AG08396 (cell line): ENCODE measurements at places on chromosomes 2 and 18.

GRCh38 chr2:148557844-148558436 is 86.6 kb upstream of the EPC2 start:
- no peak for DNase-seq

GRCh38 chr2:25363733-25364132 is 22.0 kb upstream of the DNMT3A start:
- no peak for DNase-seq

DNA sequence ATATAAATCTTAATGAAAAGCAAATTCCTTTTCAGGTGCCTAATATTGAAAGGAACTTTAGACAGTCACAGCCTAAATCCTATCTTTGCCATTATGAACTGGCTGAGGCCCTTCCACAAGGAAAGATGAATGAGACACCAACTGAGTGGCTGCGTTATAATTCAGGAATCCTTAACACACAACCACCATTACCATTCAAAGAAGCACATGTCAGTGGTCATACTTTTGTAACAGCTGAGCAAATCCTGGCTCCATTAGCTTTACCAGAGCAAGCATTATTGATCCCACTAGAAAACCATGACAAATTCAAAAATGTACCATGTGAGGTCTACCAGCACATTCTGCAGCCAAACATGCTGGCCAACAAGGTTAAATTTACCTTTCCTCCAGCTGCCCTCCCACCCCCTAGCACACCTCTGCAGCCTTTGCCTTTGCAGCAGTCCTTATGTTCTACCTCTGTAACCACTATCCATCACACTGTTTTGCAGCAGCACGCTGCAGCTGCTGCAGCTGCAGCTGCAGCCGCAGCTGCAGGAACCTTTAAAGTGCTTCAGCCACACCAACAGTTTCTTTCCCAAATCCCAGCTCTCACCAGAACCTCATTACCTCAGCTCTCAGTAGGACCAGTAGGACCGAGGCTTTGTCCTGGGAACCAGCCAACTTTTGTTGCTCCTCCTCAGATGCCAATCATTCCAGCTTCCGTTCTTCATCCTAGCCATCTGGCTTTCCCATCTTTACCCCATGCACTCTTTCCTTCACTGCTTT is 340.1 kb downstream of the ZNF804A start:
- no peak for DNase-seq

DNA sequence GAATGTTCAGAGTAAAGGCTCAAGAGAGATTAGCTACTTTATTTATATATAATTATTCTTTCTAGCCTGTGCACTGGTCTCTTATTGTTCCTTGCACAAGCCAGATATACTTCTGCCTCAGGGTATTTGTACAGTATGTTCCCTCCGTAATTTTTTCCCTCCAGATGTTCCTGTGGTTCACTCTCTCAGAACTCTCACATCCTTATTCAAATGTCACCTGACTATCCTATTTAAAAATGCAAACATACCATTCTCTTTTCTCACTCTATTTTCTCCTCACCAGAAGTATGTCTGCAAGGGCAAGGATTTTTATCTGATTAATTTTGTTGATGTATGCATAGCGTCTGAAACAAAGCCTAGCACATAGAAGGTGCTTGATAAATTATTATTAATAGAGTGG is 64.0 kb upstream of the CERS6 start:
- no peak for DNase-seq

- DNase-seq: no peak
These were observed 100.7 kb downstream of the NUP35 start for GRCh38 chr2:183224948-183225347.

GRCh38 chr2:98498703-98499440 is 54.2 kb downstream of the INPP4A start:
- no peak for DNase-seq

DNA sequence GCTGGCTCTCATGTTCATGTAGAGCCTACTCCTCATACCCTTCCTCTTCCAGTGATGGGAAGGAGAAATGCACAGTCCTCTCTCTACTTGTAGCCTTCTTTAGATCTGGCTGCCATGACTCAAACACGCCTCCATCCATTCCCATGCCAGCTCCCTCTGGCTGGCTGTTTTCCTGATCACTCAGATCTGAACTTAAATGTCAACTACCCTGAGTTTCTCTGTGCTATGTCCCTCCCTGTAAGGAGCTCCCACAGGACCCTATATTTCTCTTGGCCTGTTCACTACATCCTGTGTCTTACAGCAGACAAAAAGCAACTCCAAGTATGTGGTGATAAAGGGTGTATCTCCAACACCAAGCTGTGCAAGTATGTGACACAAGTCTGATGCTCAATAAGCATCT is 152.4 kb downstream of the TCF4 start:
- DNase-seq: no peak

DNA sequence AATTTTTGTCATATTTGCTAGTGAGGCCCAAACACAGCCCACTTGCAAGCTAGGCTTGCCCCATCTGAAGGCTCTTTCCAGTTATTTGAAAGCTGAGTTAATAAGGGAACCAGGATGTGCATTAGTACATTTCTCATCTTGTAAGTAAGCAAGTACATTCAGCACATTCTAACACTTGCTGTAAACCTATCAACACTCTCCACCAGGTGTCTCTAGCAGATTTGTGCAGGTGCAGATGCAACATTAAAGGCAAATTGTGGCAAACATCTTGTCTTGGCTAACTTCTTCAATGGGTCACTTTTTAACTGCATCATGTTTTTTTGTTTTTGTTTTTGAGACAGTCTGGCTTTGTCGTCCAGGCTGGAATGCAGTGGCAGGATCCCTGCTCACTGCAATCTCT is 25.3 kb upstream of the MFSD6 start:
- DNase-seq: no peak

DNA sequence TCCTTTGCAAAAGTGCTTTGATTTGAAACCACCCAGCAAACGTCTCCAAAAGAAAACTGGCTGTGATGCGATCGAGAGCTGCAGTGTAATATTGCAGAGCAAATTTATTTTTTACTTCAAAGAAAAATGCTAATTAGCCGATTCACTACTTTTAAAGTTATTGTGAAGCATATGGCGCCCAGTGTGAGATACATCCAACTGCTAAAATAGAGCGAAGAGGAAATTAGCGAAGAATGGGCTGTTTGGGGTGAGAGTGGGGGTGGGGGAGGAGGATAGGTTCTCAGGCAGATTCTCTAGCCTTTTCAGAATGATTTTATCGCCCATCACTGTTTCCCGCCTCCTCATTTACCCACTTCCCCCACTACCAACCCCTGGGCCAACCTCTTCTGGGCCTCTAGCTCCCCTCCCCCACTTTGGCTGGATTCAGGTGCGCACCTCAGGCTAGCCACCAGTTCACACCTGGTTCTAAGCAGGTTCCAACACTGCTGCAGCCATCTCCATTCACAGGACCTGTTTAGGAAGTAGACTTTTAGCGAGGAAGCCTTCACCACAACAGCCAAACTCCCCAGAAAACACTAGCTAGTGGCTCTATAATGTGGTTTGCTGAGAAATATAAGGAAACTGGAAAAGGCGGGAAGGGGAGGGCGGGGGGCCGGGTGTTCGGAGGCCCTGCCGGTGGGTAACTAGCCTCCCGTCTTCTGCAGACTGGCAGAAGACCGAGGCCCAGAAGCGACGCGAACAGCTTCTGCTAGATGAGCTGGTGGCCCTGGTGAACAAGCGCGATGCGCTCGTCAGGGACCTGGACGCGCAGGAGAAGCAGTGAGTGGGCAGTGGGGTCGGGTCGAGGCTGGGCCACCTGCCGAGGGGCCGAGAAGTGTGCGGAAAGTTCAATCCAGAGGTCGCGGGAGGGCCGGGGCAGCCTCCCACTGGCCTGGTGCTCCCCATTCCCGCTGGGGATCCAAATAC is 6.0 kb upstream of the OTX1 start:
- DNase-seq: no peak

DNA sequence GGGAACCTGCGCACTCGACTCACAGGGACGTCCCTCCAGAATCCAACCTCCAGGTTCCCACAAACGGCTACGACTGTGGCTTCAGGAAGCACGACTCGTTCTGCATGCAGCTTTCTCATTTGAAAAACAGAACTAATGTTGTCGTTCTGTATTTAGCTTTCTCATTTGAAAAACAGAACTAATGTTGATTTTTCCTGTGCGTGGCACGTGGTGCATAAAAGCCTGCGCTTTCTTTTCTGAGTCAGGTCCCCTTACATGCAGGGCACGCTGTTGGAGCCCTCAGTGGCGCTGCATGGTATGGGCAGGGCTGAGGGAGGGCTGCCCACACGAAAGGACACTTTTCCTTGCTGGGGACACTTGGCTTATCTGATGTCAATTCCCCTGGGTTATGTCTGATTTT is 124.3 kb downstream of the TMEM18 start:
- no peak for DNase-seq

DNA sequence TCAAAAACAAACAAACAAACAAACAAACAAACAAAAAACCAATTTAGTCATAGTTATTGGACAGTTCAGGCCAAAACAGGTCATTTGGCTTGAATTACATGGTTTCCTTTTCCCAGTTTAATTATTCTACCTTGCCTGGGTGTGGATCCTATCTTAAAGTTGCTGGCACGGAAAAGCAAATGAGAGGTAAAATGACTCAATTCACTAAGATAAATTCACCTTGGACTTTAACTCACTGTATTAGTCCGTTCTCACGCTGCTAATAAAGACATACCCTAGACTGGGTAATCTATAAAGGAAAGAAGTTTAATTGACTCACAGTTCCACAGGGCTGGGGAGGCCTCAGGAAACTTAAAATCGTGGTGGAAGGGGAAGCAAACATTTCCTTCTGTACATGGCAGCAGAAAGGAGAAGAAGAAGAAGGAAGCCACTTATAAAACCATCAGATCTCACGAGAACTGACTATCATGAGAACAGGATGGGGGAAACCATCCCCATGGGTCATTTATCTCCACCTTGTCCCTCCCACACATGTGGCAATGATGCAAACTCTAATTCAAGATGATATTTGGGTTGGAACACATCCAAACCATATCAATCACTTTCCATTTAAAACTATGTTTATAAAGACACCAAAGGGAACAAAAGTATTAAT is 22.5 kb upstream of the TRAPPC8 start:
- no peak for DNase-seq

GRCh38 chr18:59270689-59271257 is 2.5 kb downstream of the RAX start:
- no peak for DNase-seq

GRCh38 chr2:124886216-124886615 is 861.1 kb downstream of the CNTNAP5 start:
- no peak for DNase-seq

GRCh38 chr2:105828558-105828957 is 83.8 kb downstream of the NCK2 start:
- DNase-seq: no peak

GRCh38 chr2:15159751-15160177 is 401.4 kb downstream of the NBAS start:
- peak; percentile 20 for DNase-seq

DNA sequence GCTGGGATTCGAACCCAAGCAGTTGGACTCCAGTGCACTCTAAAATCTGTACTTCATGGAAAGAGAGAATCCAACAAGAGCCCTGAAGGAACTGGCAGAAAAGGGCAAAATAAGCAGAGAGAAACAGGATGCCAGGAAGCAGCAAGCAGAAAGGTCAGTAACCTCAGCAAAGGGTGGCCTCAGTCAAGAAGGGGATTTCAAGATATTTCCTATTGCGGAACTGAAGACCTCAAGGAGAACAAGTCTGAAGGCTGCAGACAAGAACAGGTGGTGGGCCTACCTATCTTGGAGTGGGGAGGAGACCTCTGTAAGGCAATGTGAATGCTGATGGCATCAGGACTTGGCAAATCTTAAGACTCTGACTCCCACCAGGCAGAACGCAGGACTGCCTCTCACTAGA is 20.1 kb upstream of the MREG start:
- no peak for DNase-seq

GRCh38 chr2:32758232-32758631 is 130.4 kb downstream of the TTC27 start:
- no peak for DNase-seq

GRCh38 chr18:70453058-70453775 is 164.4 kb downstream of the SOCS6 start:
- peak; percentile 14 for DNase-seq

- DNase-seq: no peak
These were observed 996.9 kb downstream of the LRP1B start for GRCh38 chr2:141133883-141134282.

DNA sequence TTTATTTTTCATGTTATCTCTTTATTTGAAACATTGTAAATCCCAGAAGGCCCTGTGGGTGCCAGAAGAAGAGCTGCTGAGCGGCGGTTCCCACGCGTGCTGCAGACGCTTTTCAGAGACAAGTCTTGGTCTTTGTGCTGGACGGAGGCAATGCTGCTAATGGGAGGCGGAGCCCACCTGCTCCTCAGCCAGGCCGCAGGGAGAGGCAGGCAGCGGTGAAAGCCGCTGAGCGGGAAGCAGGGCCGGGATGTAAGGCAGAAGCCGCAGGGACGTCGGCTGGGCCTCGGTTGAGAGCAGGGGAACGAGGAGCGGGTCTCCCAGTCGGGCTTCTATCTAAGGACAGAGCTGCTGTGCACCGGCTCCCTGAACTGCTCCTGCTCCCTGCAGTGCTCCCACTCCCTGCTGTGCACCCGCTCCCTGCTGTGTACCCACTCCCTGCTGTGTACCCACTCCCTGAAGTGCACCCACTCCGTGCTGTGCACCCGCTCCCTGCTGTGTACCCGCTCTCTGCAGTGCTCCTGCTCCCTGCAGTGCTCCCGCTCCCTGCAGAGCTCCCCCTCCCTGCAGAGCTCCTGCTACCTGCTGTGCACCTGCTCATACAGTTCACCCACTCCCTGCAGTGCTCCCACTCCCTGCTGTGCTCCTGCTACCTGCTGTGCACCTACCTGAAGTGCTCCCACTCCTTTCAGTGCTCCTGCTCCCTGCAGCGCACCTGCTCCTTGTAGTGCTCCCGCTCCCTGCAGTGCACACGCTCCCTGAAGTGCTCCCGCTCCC is 16.4 kb downstream of the TMEM18 start:
- no peak for DNase-seq

DNA sequence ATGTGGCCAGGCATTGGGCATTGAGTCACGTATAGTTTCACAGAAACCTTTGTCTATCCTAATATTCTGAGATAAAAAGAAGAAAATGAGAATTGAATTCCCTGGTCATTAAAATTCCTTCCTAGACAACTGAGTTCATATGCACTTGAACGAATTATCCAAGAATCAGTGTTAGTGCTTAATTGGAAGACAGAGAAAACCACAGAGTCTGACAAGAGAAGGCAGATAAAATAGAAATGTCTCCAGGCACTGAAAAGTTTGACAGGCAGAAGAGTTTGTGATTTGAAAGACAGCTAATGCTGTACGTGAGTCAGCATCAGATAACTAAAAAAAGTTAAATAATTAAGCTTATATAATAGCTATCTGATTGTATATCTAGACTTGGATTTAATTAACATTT is 47.7 kb upstream of the TRIB2 start:
- DNase-seq: no peak
